Kidney tubule cell (primary cell): ENCODE measurements at places on chromosomes 6 and 20.
A peak's percentile ranks its signal among the peaks of the same experiment; 100 is the strongest.

GRCh38 chr20:24702501-24703283 is 233.3 kb downstream of the SYNDIG1 start:
- DNase-seq, result no peak

- no peak for DNase-seq
Observed at GRCh38 chr6:114085211-114085610, 114.3 kb upstream of the HDAC2 start.

- no peak for DNase-seq
Observed at GRCh38 chr6:93801101-93801847, 381.9 kb upstream of the EPHA7 start.

DNA sequence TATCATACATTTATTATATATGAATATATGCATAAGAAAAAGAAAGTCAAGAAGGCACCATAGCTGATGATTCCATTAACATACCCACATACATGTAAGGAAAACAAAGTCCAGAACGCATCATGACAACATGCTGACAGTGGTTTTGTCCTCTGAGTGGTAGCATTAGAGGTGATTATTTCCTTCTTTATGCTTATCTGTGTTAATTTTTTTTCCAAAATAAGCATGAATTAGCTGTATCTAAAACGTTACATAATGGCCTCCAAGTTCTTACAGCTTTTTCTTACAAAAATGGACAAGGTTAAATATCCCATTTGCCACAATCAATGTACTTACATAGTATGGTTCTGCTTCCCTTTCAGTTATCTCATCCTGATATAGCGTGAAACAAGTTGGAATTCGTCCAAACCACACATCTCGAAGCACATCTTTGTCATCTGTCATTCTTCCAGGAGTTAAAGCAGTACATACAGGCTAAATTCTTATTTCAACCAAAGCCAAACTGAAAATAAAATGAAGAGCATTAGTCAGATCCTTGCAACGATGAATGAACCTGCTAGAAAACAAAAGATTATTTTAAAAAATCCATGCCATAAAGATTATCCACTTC is 9.7 kb downstream of the ATG5 start:
- DNase-seq, result peak; percentile 67

- peak; percentile 98 for DNase-seq
Observed at GRCh38 chr6:87909849-87910248, 137.8 kb upstream of the SPACA1 start.

- no peak for DNase-seq
Observed at GRCh38 chr6:134541001-134541400, 223.1 kb upstream of the SGK1 start.

DNA sequence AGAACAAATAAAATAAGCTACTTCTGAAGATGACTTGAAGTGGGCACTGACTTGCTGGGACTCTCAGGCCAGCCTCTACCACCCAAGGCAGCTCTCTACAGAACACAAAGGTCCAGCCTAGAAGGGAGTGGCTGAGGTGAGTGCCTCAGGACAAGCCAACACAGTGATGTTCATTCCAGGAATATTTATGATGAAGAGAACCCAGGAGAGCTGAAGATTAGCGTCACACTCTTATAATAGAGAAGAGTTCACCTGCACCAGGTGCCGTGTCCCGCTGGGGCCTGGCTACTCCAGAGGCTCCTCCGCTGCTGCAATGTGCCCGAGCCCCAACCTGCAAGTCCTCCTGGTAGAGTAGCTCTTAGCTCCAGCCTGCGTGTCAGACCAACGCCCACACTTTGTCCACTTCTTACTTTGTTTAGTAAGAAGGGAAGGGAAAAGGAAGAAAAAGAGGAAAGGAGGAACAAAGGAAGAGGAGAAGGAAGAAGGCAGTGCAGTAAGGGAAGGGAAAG is 182.4 kb upstream of the QKI start:
- DNase-seq, result no peak

GRCh38 chr6:13243033-13243432 is 85.3 kb downstream of the TBC1D7 start:
- no peak for DNase-seq

GRCh38 chr6:1598886-1599285 is 10.8 kb upstream of the FOXC1 start:
- no peak for DNase-seq

GRCh38 chr6:119856136-119856535 is 506.6 kb upstream of the MAN1A1 start:
- DNase-seq, result no peak

GRCh38 chr6:134358320-134358719 is 40.4 kb upstream of the SGK1 start:
- no peak for DNase-seq

DNA sequence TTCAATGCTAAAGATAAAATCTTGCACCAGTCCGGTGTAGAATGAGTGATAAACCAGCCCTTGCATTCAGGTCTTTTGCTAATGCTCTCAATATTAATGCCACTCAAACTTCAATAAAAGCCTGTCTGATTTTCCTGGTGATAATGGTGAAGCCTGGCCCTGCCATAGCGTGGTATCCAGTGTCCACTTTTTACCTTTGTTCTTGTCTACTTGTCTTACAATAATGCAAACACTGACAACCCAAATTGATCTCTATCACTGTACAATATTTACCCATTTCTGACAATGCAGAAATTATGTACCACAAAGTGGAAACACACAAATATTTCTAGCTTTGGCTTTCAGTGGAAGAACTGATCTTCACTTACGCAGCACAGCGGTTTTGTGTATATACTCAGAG is 189.1 kb downstream of the ZDHHC14 start:
- DNase-seq, result no peak

GRCh38 chr20:9617940-9618339 is 103.5 kb downstream of the LAMP5 start:
- DNase-seq, result peak; percentile 45

DNA sequence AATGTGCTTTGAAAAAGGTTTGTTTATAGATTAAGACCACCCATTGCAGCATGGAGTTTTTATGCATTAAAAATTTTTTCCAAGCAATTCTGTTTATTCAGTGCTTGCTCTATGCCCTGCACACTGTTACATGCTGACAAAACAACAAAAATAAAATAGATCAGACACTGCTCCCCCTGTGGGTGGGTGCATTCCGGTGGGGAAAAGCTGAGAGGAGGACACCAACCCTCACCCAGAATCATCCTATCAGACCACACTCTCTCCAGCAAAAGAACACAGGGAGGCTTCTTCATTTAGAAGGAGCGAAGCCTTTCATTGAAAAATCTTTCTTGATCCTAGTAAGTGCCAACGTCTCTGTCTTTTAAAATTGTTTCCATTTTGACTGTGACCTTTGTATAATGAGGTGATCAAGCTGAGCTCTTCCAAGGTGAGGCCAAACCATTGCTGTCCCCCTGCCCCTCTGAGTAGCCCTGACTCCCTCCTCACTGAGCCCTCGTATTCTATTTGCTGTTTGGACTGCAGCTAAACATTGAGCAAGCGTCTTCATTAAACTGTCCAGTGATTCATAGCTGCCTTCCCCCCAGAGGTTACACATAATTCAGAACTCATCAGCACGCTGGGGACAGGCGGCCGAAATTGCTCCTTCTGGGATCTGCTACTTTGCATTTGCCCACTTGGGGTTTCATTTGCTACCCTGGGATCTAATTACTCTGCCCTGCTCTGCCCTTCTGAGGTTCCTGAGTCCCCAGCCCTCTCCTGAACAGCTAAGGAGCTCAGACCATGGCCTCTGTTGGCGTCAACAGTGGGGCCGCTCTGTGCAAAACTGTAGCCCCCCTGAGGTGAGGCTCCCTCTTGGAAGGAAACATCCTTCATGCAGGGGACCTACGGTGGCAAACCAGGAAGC is 102.4 kb downstream of the F13A1 start:
- no peak for DNase-seq

GRCh38 chr20:19022118-19022575 is 190.3 kb upstream of the SLC24A3 start:
- no peak for DNase-seq

DNA sequence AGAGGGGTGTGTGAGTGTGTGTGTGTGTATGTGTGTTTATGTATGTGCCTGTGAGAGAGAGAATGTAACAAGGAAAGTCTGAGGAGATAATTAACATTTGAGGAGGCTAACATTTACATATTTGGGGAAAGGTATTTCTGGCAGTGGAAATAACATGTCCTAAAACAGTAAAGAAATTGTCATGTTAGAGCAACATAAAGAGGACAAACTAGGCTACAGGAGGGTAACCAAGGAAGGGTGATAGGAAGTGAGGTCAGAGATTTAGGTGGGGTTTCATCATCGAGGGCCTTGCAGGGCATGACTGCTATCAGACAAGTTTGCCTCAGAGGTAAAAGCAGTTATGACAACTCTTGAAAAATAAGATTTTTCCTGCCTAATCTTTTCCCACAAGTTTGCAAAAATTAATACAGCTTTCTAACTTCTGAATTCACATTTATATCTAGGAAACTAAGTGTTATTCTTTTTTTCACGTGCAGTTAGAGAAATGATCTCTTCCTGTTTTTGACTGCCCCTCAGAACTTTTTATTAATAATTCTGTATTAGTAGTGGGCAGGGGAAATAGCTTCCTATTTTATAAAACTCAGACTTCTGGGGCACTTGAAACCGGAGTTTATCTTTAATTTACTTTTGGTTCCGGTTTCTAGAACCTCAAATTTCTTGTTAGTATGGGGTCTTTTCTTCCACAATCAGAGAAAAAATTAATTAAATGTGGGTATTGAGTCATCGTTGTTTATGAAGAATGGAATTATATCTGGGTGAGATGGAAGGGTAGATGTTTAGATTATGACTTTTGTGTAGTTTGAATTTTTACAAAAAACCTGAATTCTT is 30.5 kb upstream of the RHAG start:
- DNase-seq, result no peak

DNA sequence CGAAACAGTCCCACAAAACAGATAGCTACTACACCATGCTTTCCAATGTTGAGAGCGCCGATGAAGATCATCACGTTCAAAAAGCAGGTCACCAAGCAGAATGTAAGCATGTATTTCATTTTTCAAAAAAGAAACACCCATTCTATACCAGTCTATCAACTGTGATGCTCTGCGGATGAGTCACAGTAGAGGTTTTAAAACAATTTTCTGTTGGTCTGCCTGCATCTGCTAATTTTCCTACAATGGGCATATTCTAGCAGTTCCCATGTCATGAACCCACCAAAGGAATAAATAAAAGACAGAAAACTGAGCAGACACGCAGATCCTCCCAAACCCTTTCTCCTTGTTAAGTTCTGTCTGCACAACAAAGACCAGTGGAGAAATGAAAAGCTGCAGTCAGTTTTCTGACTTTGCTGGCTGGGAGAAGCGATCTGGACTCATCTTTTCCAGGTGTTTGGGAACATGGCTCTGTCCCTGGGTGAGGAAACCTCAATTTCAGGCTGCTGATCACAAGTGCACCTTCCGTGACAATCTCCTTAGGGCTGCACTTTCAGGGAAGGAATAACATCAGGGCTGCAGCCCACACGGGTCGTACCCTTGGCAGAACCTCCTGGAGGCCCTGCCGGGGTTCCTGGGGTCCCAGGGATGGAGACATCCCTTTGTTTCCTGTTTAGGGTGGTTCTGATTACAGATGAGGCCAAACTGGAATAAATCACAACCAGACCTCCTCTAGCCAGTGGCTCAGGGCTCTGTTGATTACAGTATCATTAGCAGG is 200.1 kb downstream of the BMP7 start:
- no peak for DNase-seq

- DNase-seq, result peak; percentile 56
Observed at GRCh38 chr20:12966468-12967085, 42.2 kb upstream of the SPTLC3 start.

- DNase-seq, result peak; percentile 21
Observed at GRCh38 chr6:113953346-113953745, 17.6 kb downstream of the HDAC2 start.

DNA sequence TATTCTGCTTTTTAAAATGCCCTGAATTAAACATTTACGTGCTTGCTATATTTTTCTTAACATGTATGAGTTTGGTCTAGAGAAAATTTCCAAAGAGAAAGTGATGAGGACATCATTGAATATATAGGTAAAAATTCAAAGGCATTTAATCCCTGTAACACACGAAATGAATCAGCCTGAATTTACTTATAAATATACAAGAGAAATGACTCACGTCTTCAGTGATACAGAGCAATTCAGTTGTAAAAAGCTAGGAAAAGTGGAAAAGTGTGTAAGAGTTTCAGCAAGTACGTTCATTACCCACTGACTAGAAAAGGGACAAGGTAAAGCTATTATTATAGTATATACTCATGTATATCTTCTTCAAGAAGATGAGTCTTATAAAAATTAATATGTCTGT is 124.8 kb downstream of the HIVEP1 start:
- no peak for DNase-seq

GRCh38 chr6:121382467-121383121 is 48.3 kb upstream of the TBC1D32 start:
- no peak for DNase-seq

DNA sequence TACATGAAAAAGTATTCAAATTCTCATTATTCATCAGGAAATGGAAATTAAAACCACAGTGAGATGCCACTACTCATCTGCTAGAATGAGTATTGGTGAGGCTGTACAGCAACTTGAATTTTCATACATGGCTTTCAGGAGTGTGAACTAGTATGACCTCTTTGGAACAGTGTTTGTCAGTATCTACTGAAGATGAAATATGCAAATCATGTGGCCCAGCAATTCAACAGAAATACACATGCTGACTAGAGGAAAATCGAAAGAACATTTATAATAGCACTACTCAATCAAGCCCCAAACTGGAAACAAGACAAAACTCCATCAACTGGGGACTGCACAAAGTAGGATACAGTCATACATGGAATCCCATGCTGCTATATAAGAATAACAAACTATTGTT is 102.2 kb downstream of the DCDC2 start:
- DNase-seq, result no peak

DNA sequence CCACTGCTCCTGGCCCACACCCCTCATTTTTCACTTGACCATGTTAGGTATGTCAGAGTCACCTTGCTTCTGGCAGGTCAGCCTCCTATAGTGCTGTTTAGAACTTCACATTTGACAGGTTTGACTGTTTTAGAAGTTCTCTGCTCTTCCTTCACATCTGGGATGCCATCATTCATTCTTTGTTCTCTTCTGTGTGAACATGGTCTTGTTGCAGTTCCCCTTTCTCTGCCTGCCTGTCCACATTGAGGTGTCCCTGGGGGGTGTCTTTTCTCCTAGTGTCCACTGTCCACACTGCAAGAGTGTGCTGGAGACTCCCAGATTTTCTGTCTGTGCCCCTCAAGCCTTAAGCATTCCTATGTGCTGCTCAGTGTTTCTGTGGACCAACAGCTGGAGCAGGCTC is 89.5 kb downstream of the JARID2 start:
- DNase-seq, result no peak

DNA sequence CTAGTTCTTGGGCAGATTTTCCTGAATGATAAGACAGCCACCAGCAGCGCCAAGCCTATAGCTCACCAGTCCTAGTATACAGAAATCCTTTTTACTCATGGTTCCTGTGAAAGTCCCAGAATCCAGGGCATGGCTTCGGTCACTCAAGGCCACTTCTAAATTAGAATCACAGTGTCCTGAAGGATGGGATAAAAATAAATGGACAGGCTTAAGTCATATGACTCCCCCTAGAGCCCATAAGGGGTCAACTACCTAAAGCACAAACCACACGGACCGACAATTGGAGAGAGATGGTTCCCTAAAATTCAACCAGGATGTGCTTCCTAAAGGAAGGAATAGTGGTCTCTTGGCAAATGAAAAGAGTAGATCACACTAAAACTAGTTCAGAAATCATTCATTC is 404.1 kb upstream of the PLCB4 start:
- no peak for DNase-seq
